Tibial nerve (tissue), 4 donors: ENCODE measurements at places on chromosomes 7 and 10. TPM values are rescaled to one million over a fixed set of nuclear protein-coding genes. Genes with fewer than 3 reads are reported as not detected.

AOC1 gene
- not detected for total RNA-seq

GIMAP8 gene
- 7.9 TPM for total RNA-seq

HECW1 gene
- 5.7 TPM for total RNA-seq

GCC1 gene
- 16.0 TPM for total RNA-seq

DGKI gene
- total RNA-seq: 0.21 TPM

DNA sequence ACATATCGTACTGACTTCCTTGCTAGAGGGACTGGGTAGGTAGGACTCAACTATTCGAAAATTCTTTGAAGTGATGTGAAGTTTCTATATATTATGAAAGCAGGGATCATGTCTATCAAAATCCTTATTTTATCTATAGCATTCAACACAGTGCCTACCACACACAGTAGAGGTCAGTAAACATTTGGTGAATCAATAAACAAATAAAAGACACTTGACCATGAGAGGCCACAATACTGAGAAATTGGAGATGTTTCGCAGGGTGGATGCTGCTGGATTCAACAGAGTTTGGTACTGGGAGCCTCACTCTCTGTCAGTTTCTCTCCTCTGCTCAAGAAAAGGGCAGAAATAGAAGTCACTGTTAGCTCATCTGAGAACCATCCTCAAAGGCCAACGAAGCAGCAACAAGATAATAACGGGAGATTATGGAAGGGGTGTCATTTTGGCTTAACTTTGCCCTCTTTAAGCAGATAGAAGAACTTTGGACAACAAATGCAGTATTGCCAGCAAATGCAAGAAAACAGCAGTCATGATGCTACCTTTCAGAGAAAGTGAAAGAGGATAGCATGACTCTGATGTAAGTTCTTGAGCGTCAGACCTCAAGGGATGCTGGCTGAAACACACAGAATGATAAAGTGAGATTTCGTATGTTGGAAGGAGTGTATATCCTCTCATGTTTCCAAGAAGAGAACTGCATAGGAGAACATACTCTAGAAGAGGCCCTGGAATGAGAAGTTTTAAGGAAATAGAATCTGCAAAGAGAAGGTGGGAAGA, 107.6 kb downstream of the SEMA3E start:
- H3K4me3 ChIP-seq: no peak overlapping the region

- DNase-seq: no peak
- no peaks in the 10 kb centered on the region for H3K27me3 ChIP-seq
- H3K27ac ChIP-seq: no peak overlapping the region
- H3K36me3 ChIP-seq: no peaks in the 10 kb centered on the region
- H3K4me1 ChIP-seq: no peaks in the 10 kb centered on the region
Measured at GRCh38 chr10:2680821-2681220, 386.5 kb upstream of the PFKP start.

- no peaks in the 10 kb centered on the region for H3K27me3 ChIP-seq
- H3K36me3 ChIP-seq: no peaks in the 10 kb centered on the region
- no peaks in the 10 kb centered on the region for H3K4me1 ChIP-seq
- no peak for DNase-seq
- H3K27ac ChIP-seq: no peak overlapping the region
- H3K4me3 ChIP-seq: no peak overlapping the region
Measured at GRCh38 chr7:146874722-146875121, 758.1 kb downstream of the CNTNAP2 start.

DNA sequence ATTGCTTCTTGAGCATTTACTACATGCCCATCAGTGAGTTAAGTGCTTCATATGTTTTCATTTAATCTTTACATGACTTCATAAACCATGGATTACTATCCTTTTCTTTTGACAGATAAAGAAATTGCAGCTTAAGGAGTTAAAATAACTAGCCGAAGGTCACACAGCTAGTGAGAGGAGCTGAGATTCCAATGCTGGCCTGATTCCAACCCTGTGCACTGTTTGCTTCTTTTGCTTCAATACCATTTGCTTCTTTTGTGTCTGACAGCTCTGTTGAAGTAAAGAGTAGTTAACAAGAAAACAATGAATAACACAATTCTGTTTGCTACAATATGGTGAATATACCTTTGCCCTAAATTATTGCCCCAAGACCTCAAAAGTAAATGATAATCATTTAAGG, 132.4 kb downstream of the GRM3 start:
- DNase-seq: no peak
- H3K4me3 ChIP-seq: no peak overlapping the region
- H3K27ac ChIP-seq: no peak overlapping the region
- H3K27me3 ChIP-seq: no peaks in the 10 kb centered on the region

- peak overlapping the region; percentile 52 for H3K4me3 ChIP-seq
- H3K27ac ChIP-seq: no peak overlapping the region
- no peaks in the 10 kb centered on the region for H3K36me3 ChIP-seq
- DNase-seq: no peak
- H3K27me3 ChIP-seq: peaks cover 85% of the 10 kb centered on the region
Measured at GRCh38 chr7:27235387-27236311, 7.0 kb upstream of the EVX1 start.

- H3K27me3 ChIP-seq: no peaks in the 10 kb centered on the region
- H3K4me1 ChIP-seq: no peaks in the 10 kb centered on the region
- H3K36me3 ChIP-seq: no peaks in the 10 kb centered on the region
- H3K27ac ChIP-seq: no peak overlapping the region
Measured at GRCh38 chr10:118841881-118842605, 87.3 kb upstream of the CACUL1 start.

DNA sequence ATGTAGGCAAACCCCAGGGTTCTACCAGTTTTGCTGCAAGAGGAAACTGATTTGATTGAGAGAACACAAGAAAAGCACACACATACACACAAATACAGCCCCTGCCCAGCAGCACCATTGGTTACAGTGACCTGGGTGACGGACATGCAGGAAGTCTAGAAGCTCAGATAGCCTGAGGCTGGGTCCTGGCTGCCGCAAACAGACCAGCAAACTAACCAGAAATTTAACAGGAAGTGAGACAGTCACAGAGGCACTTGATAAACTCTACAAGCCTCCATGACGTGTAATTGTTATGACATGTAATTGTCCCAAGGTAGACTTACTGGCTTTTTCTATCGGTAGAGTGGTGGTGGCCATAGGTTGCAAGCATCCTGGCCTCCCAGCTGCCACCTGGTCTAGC, 58.9 kb downstream of the PRKAR2B start:
- H3K27me3 ChIP-seq: no peaks in the 10 kb centered on the region
- H3K27ac ChIP-seq: no peak overlapping the region
- H3K4me3 ChIP-seq: no peak overlapping the region
- no peak for DNase-seq
- H3K4me1 ChIP-seq: no peaks in the 10 kb centered on the region
- H3K36me3 ChIP-seq: no peaks in the 10 kb centered on the region

- H3K4me3 ChIP-seq: no peak overlapping the region
- H3K36me3 ChIP-seq: no peaks in the 10 kb centered on the region
- no peaks in the 10 kb centered on the region for H3K27me3 ChIP-seq
- H3K27ac ChIP-seq: no peak overlapping the region
- no peaks in the 10 kb centered on the region for H3K4me1 ChIP-seq
- no peak for DNase-seq
Measured at GRCh38 chr7:139125657-139126056, 16.1 kb upstream of the ZC3HAV1 start.

DNA sequence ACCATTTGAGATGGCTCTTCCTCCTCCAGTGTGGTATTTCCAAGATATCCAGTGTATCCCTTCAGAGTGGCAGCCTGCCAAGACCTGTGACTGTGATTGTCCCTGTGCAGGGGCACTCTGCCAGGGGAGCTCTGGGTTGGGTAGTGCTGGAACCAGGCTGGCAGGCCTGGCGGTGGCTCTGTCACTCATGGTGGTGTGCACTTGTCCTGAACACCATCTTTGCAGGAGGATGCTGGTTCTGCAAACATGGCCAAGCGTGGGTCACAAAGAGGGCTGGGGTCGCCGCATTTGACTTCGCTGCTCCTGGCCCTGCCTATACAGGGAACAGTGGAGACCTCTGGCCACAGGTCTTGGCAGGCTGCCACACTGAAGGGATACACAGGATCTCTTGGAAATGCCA, 205.2 kb downstream of the PRPF18 start:
- peaks cover 39% of the 10 kb centered on the region for H3K36me3 ChIP-seq
- H3K4me3 ChIP-seq: no peak overlapping the region
- no peaks in the 10 kb centered on the region for H3K27me3 ChIP-seq
- no peak for DNase-seq
- H3K27ac ChIP-seq: no peak overlapping the region
- peaks cover 22% of the 10 kb centered on the region for H3K4me1 ChIP-seq

- no peak overlapping the region for H3K27ac ChIP-seq
- peaks cover 10% of the 10 kb centered on the region for H3K36me3 ChIP-seq
- DNase-seq: no peak
- no peak overlapping the region for H3K4me3 ChIP-seq
Measured at GRCh38 chr10:132148261-132149251, 38.2 kb upstream of the DPYSL4 start.
